Dorsolateral prefrontal cortex (tissue), 122 donors: ENCODE measurements at places on chromosomes 16 and 17. TPM values are rescaled to one million over a fixed set of nuclear protein-coding genes. Genes with fewer than 3 reads are reported as not detected.
A peak's percentile ranks its signal among the peaks of the same experiment; 100 is the strongest.

- peak; percentile 43 for DNase-seq
These were observed 366.9 kb downstream of the SLC39A11 start for GRCh38 chr17:72725433-72726068.

DNA sequence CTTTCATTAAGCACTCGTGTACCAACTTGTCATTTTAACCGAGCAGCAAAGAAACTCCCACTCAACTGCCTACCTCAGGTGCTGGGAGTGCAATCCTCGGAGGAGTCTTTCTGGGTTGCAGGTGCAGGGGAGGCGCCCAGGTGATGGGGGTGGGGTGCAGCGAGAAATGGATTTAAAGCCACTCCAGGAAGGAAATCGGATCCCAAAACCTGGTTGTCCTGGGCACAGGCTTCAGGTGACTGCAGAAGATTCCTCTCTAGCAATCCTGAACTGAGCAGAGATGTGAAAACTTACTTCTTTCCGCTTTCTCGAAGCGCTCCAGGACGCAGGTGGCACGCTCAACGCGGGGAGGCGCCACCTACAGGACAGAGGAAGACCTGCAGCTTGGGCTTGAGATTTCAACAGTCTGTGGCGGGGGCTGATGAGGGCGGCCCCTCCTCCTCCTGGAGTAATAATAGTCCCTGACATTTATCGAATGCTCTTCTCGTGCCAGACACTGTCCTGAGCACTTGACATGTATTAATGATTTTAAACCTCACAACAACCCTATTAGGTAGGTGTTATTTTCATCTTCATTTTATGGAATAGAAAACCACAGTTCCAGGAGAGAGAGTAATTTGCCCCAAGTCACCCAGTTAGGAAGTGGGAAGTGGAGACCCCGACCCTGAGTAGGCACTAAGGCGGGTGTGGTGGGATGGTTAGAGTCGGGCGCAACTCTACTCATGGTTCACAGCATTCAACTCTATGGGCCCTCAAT is 27.2 kb upstream of the SKAP1 start:
- no peak for DNase-seq

DNA sequence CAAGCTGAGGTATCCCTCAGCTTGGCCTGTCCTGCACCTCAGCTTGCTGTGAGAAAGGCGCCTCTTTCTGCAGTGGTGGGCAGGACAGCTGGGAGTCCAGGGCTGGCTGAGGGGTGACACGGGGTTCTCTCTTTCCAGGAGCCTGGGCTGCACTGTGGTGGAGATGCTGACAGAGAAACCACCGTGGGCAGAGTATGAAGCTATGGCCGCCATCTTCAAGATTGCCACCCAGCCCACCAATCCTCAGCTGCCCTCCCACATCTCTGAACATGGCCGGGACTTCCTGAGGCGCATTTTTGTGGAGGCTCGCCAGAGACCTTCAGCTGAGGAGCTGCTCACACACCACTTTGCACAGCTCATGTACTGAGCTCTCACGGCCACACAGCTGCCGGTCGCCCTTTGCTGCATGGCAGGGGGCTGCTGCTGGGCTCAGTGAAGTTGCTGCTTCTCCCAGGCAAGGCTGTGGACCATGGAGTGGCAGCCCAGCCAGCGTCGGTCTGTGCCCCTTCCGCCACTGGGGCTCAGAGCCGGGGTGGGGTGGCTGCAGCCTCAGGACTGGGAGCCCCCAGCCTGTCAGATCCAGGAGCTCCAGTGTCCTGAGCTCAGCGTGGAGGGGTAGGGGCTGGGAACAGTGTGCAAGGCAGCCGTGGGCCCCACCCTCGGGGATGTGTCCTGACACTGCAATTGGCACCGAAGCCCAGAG is 6.4 kb downstream of the LIMD2 start:
- DNase-seq, result peak; percentile 72

- no peak for DNase-seq
These were observed at the start of gene CCDC92B for GRCh38 chr17:2749058-2749783. Gene CCDC92B, minus strand, starts transcription at chr17:2749652. Its CDS starts 14,507 bp downstream, at chr17:2735145.

DNA sequence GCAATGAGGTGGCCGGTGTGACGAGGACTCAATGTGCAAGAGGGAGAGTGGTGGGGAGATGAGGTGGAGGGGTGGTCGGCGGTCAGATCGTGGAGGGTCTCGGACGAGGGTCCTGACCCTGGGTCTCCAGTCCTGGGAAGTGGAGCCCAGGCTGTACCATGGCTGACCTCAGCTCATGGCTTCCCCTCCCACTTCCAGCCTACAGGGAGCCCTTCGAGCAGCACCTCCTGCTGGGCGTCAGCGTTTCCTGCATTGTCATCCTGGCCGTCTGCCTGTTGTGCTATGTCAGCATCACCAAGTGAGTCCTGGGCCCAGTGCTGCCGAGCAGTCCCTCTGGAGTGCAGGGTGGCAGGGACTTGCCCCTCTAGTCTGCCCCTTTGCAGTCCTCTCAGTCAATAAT is 41.8 kb downstream of the IL4R start:
- no peak for DNase-seq

GRCh38 chr17:60964160-60964559 is 286.5 kb downstream of the BCAS3 start:
- no peak for DNase-seq

DNA sequence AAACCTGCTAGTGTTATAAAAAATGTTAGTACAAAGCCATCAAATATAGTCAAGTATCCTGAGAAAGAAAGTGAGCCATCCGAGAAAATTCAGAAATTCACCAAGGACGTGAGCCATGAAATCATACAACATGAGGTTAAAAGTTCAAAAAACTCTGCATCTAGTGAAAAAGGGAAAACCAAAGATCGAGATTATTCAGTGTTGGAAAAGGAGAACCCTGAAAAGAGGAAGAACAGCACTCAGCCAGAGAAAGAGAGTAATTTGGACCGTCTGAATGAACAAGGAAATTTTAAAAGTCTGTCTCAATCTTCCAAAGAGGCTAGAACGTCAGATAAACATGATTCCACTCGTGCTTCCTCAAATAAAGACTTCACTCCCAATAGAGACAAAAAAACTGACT is 31.7 kb downstream of the RBBP6 start:
- no peak for DNase-seq

DNA sequence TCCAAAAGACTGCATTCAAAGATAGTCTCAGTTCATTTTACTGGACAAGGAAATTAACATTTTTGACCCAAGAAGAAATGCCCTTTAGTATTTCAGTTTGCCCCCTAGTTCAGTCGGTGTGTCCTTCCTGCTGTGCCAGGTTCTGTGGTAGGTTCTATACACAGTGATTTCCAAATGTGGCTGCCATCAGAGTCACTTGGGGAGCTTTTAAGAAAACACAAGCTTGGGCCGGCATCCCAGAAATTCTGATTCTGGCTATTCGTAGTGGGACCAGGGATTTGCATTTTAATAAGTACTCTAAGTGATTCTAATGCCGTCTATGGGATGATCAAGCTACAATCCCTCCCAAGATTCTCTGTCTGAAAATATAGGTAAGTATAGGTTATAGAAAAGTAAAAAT is 10.2 kb downstream of the RSPRY1 start:
- no peak for DNase-seq

- peak; percentile 72 for DNase-seq
These were observed at the start of gene PCGF2 for GRCh38 chr17:38748149-38748891. Gene PCGF2, minus strand, starts transcription at chr17:38748336. Its CDS starts 7,934 bp downstream, at chr17:38740402.

DNA sequence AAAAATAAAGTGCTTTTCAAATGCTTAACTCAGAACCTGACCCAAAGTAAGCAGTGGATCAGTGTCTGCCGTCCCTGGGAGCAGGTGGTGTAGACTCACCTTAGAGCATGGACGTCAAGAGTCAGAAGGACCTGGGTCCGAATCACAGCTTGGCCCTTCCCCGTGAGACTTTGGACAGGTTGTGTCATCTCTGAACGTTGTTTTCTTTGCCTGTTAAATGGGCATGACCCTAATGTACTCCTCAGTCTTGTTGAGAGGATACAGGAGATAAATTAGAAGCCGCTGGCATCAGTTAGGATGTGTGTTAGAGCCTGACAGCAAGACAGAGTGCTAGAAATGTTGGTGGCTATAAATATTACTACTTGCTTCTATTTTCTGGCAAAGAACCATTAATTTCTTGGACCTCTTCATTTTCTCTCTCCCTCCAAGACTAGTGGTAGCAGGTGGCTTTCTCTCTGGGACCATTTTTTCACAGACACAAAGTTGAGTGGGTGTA is 68.8 kb downstream of the RAB11FIP4 start:
- DNase-seq, result no peak

GRCh38 chr17:12457493-12457892 is 208.2 kb upstream of the MYOCD start:
- DNase-seq, result no peak

PRSS33 gene
- total RNA-seq, result not detected

TBC1D3H gene
- total RNA-seq, result not detected

SCN4A gene
- total RNA-seq, result 0.12 TPM

CFAP97D1 gene
- total RNA-seq, result 0.18 TPM

ARHGAP23 gene
- 169 TPM for total RNA-seq
